ENCODE measurements at places on chromosomes 5 and 9.

DNA sequence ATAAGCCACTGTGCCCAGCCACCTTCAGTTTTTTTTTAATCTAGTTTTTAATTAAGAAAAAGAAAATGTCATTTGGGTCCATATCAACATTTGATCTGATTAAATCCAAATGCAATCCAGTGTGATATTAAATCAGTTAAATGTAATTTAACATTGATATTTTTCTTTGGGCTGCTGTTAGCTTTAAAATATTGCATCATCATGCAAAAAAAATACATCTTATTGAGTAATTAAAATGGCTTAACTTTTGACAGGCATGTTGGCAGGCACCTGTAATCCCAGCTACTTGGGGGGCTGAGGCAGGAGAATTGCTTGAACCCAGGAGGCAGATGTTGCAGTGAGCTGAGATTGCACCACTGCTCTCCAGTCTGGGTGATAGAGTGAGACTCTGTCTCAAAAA lies 22.7 kb upstream of the LRRC70 start:
- DNase-seq, result no peak

- no peak for DNase-seq
Observed at GRCh38 chr9:81720450-81721086, 31.2 kb upstream of the TLE1 start.

GRCh38 chr9:4324513-4324912 lies 24.6 kb upstream of the GLIS3 start:
- no peak for DNase-seq

DNA sequence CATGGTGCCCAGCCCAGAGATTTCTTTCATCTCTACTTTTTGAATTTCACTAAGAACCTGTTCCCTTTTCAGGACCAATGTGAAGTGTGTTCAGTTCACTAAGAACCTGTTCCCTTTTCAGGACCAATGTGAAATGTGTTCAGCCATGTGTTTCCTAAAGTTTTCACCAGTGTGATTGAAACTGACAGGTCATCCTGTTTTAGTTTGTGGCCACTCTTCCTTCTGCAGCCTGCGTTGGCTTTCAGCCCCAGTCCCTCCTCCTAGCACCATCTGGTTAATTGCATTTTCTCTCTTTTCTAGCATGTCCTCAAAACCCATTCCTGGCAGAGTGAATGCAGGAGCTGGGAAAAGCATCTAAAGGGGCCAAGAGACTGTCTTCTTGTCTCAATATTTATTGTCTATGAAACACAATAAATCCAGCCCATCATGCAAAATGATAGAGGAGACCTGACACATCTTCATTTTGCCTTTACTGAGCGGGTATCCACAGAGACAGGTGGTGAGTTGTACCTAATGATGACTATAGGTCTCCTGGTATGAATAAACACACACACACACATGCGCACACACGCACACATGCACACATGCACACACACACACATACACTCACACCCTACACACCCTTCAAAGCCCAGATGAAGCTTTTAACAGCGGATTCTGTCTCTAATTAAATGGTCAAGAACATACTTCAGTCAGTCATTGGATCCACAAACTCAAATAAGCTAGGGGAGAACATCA lies 6.1 kb upstream of the PANK3 start:
- no peak for DNase-seq

DNA sequence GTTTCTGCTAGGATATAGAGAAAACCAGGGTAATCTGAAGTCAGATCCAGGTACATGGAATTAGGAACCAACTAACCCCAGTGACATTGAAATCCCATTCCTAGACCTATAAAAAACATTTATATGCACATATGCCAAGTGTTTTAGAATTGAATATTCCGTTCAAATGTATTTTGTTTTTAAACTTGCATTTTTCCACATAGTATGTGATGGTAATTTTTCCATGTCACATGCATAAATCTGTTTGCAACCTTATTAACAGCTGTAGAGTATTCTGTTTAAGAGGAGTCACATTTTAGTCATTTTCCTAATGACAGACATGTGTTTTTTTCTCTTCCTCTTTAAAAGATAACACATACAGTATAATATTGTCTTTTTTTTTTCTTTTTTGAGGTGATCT lies 50.2 kb downstream of the FOCAD start:
- DNase-seq, result no peak

GRCh38 chr5:56099346-56099745 lies 104.6 kb upstream of the IL6ST start:
- no peak for DNase-seq

- DNase-seq, result no peak
Observed at GRCh38 chr9:115604831-115605483, 487.0 kb upstream of the TNC start.

DNA sequence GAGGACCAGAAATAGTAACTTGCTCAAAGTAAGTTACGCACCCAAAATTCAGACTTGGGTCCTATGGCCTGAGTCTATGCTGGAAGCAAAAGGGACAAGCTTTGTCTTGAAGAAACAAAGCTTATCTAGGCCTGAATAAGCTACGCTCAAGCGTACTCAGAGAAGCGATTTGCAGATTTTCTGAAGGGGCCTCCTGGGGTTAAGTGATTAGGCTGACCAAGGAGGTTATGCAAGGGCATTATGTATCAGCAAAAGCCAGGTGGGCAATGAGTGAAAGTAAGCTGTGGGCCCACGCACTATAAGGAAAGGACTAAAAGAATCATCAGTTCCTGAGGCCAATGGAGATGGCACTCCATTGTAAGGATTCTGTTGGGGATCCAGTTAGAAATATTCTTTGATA lies 122.1 kb downstream of the SNX18 start:
- DNase-seq, result no peak

- DNase-seq, result no peak
Observed at GRCh38 chr5:659496-660263, 33.5 kb downstream of the TPPP start.

DNA sequence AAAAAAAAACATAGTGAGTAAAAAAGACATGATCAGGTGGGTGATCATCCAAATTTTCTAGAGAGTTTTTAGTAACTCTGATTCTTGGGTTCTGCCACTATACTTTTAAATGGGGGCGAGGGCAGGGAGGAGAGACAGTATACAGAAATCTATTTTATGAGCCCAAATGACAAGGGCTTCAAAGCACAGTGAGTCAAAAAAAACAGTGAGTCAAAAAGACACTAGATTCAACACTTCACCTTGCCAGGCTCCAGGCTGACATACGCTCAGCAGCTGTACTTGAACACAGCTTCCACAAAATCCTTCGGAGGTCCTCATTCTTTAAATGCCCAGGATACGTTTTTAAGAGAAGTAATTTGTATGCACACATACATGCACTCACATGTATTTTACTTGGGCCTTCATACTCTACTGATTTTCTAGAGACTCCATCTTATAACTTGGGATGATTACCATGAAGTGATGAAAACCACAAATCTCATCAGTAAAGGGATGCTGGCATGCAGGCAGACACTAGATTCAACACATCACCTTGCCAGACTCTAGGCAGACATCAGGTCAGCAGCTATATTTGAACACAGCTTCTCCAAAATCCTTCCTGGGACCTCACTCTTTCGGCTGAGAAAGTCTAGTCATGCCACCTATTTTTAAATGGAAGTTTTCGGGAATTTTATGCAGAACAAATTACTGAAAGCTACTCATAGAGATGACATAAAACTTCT lies 28.8 kb downstream of the NR3C1 start:
- no peak for DNase-seq

DNA sequence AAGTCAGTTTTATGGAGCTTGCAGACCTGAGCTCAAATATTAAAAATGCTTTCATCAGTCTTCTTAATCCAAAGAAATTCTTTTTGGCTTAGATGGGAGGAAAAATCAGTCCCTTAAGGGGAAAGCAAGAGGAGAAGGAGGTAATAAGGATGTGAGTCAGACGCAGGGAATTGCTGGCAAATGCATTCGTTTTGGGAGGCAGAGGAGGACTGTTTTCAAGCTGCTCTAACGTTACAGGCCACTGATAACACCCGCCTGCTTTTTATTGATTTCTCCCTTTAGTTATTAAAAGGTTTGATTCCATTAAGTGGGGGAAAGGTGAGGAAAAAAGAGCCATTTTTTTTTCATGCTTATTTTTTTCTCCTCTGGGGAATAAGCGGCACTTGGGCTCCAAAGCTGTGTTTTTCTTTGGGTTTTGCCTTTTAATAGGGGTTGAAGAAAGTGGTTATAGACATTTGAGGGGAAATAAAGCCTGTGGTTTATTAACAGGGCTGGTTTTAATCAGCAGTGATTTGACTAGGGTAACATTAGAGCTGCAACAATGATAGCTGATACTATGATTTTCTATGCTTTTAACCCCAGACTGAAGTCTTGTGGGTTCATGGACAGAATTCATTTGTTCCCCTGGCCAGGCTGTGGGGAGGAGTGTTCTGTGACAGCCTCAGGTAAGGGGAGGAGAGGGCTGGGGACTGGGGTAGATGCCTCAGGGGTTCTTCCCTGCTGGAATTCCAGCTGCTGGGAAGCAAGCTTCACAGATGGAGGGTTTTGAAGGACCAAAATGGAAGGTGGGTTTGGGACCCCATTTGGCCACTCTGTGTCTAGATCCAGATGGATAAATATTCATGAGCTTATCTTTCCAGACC lies 225.2 kb downstream of the GAS1 start:
- DNase-seq, result no peak

- no peak for DNase-seq
Observed at GRCh38 chr5:6748142-6748541, 34.9 kb downstream of the TENT4A start.
